CD4-positive, alpha-beta T cell treated with Interleukin-1 beta for 1 hour (primary cell): ENCODE measurements at places on chromosomes 16 and 17.

- no peak for DNase-seq
Observed at GRCh38 chr16:81718637-81719036, 60.5 kb upstream of the PLCG2 start.

DNA sequence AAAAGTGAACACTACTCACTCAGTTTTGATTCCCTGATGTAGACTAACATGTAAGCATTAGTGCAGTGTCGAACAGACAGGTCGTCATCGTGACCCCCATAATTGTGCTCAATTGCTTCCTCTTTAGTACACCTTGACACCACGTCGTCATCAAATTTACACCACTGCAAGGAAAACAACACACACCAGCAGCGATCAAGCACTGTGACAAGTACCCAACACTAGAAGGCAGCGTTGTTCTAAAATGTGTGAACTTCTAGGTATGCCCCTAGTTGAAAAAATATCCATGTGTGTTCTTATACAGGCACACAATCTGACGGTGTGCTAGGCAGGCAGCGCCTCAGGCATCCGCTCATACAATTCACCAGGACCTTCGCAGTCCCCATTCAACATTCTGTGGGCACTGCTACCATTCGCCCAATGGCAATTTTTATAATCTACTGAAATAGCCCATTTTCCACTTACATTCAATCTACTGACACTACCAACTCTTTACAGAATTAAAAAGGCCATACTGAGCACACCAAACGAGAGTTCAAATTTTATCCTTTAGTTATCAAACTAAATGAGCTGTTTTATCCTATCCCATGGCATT is 23.1 kb downstream of the LITAFD start:
- DNase-seq = peak; percentile 31

- no peak for DNase-seq
Observed at GRCh38 chr16:77227745-77228144, 28.5 kb downstream of the SYCE1L start.

DNA sequence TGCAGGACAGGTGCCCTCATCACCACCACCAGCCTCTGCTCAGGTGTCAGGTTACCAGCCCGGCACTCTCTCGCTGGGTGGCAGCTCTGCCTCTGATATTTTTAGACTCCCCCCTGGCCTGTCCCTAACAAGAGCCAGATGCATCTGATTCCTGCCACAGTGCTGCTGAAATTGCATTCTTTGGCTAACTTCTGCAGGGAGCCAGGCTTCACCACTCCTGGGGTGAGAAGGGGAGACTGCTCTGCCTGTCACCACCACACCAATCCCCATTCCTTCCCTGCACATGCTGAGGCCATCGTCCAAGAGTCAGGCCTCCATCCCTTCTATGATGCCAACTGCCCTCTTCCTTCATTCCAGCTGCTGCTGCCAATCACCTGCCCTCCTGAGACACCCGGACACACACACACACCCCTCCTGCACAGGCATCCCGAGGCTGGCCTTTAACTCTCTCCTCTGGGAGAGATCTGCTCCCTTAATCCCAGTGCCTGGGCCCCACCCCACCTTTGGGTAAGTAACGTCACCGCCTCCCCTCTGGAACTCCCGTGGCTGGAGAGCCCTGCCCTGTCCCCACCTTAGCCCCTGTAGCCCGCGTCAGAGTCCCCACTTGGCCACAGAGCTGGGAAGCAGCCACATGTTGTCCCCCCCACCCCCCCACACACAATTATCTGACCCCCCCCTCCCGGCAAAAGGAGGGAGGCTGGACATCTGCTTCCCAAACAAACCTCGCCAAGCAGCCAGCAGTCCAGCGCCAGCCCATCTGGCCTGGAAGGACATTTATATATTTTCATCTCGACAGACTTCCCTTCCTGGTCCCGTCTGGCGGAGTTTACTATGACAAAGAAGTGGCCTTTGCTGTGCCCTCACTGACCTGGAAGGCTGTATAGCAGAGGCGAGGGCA is 2.8 kb downstream of the EMP2 start:
- no peak for DNase-seq
